Stimulated activated CD4-positive, alpha-beta T cell treated with anti-CD3 and anti-CD28 coated beads, Interleukin-4, amount 100 ng/mL, for 24 hours (primary cell): ENCODE measurements at places on chromosomes 4 and X.

- DNase-seq = no peak
Measured at GRCh38 chr4:84324303-84325245, 174.5 kb downstream of the NKX6-1 start.

- DNase-seq = no peak
Measured at GRCh38 chrX:54066841-54067240, 22.6 kb upstream of the PHF8 start.

DNA sequence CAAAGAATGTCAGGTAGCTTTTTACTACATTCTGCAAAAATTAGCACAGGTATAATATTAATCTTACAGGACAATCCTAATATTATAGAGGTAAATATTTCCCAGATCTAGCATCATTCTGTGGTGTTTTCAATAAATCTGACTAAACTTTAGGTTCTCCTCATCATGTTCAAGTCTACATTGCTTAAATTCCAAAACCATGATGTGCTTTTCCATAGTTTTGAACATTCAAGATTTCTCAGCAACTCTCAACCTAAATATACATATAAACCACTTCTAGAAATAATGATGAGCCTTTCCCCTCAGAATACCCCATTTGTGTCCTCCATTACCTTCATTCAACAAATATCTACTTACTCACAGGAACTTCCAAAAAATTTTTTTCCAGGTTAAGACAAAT lies 23.1 kb downstream of the EIF4E start:
- DNase-seq = no peak

DNA sequence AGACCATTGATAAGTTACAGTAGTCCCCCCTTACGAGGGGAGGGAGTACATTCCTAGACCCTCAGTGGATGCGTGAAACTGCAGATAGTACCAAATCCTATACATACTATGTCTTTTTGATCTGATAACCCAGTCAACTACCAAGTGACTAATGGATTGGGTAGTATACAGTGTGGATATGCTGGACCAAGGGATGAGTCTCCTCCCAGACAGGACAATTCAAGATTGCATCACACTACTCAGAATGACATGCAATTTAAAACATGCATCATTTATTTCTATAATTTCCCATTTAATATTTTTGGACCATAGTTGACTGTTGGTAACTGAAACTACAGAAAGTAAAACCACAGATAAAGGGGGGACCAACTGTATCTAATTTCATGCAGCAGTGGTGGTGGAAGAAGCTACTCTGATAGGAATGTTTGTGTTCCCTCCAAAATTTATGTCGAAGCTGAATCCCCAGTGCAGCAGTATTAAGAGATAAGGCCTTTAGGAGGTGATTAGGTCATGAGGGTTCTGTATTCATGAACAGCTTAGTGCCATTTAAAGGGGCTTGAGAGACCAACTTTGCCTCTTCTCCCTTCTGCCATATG lies 11.9 kb downstream of the HADH start:
- no peak for DNase-seq

GRCh38 chrX:19183761-19184477 lies 61.7 kb upstream of the ADGRG2 start:
- DNase-seq = no peak

GRCh38 chrX:16892504-16893362 lies 22.6 kb upstream of the RBBP7 start:
- peak; percentile 65 for DNase-seq

DNA sequence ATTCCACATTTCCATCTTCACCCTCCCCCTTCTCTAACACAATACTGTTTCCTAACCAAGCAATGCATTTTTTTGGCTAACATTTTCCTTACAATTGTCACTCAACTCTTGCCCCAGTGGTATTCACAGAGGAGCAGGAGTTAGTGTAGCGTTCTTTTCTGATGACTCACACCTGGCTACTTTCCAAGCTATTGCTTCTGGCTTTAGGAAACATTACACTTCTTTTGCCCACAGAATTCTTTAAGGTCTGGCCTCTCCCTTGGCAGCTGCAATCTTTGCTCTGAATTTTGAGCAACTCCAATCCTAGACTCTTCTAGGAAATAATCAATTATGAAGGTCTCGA lies 27.5 kb upstream of the PDGFC start:
- DNase-seq = no peak

GRCh38 chr4:154416190-154416547 lies 75.4 kb downstream of the DCHS2 start:
- DNase-seq = no peak

GRCh38 chr4:145722561-145722960 lies 42.6 kb downstream of the C4orf51 start:
- DNase-seq = no peak

GRCh38 chr4:173008436-173008835 lies 160.2 kb upstream of the GALNT7 start:
- DNase-seq = no peak

DNA sequence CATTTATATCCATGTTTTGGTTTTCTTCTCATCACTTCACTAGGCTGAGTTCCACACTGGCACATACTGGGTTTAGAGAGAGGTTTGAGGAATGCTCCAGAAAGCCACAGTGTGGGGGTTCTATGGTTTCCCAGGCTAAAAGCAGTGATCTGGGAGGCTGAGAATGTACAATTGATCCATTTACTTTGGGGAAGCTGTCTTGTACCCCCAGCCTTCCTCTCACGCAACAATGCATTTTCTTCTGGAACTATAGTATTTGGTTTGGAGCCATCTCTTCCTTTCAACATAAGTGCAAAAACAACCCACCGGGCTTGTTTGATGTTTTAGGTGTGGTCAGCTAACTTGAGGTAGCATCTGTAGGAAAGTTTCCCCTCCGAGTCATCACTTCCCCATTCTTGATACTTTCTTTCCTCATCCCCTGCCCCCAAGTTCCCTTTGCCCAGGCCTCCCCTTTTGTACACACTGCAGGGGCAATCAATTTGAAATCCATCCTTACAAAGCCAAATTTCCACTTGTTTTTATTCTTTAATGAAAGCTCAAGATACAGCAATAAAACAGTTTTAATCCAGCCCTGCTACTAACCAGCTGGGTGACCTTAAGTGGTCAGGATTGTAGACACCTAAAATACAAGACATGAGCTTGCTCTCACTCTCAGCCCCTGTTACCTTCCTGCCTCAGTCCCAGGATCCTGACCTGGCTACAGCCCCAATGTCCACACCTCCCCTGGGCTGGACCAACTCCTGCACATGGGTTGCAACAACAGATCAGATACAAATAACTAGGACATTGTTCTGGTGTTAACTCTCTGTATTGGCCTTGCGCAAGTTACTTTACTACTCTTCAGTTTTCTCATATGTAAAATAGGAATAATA lies 109.2 kb downstream of the FHDC1 start:
- no peak for DNase-seq

- DNase-seq = no peak
Measured at GRCh38 chr4:75800972-75801371, 76.6 kb downstream of the USO1 start.

DNA sequence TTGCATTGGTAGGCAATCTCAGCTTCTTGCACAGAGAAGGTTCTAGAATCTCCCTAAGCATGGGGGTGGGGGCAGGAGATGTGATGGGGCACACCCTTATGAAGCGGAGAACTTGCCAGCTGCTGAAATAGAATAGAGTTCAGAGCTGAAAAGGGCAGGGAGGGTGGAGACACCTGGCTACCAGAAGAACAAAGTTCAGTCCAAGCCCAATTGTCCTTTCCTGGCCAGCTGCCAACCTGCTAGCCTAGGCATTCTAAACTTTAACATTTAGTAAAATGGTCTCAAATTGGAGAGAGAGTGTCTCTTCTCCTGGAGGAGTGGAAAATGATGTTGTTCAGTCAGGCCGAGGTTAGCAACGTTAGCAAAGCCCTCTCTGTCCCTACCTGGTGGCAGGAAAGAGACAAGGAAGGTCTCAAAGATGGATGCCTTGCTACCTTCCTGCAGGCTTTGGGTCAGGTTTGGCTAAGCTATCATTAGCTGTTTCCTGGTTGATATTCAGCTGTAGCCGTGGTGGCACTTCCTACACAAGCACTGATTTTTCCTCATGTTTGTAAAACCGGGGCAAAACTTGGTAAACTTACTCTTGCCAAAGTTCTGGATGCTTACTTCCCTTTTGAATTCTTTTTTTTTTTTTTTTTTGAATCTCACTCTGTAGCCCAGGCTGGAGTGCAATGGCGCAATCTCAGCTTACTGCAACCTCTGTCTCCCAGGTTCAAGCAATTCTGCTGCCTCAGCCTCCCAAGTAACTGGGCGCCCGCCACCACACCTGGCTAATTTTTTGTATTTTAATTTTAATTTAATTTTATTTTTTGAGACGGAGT lies 34.7 kb upstream of the NYX start:
- no peak for DNase-seq

- DNase-seq = no peak
Measured at GRCh38 chrX:79065696-79066095, 78.8 kb upstream of the GPR174 start.

DNA sequence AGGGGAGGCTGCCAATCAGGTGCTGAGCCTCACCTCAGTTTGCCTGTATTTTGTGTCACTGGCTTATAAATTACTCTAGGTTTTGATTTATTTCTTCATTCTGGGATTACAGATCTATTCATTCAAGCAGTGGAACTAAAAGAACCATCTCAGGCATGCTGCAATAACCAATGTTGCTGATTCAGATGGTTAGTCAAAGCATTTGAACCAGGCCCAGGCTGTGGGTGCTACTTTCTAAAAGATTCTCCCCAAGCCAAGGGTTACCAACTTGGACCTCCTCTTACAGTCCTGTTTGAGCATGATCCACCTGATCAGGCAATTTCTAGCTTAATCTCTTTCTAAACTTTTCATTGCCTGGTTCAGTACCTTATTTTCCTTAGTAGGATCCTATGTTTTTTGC lies 67.2 kb downstream of the TMEM131L start:
- no peak for DNase-seq

DNA sequence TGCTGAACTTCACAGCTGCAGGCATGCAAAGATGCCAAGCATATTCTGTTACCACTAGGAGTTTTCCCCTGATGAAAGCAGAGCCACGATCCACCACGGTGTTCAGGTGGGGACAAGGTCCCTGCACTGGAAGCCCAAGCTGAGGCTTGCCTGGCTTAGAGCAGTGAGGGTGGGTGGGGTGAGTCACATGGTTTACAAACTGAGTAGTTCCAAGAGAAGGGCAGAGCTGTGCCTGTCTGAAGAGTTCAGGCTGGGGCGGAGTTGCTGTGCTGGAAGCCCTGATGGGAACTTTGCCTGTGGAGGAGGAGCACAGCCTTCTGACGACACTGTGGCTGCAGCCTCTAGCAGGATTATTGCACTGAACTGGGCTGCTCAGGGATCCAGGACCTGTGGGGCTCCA lies 45.5 kb downstream of the FAM9B start:
- DNase-seq = peak; percentile 47

GRCh38 chr4:45475548-45475947 lies 648.3 kb downstream of the GABRG1 start:
- no peak for DNase-seq

DNA sequence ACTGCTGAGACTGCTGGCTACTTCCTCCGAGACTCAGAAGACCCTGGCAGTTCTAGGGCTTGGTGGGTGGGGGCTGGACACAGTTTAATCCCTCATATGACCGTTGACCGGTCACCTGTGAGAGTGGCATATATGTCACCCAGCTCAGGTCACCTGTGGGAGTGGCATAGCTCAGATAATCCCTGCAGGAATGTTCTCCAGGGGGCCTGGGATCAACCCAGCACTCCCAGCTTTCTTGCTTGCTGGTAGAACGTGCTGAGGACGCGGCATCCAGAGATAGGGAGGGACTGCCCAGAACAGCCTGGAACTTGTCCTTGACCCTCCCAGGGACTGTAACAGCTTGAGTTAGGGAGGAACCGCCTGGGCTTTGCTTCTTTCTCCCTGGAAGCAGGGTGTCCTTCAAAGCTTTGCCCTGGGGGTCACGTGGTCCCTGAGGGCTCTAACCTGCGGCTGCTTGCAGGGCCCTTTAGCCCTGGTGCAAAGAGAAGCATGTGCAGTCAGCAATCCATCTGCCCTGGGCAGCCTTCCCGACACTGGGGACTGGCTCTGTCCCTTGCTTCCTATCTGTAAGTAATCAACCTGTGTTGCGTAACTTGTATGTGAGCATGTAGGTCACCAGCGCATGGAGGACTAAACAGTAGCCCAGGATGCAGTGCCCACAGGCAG lies 55.3 kb downstream of the ZFYVE28 start:
- no peak for DNase-seq

GRCh38 chr4:76283900-76284299 lies 22.6 kb upstream of the STBD1 start:
- no peak for DNase-seq

GRCh38 chrX:55767100-55767499 lies 49.6 kb downstream of the RRAGB start:
- DNase-seq = no peak

DNA sequence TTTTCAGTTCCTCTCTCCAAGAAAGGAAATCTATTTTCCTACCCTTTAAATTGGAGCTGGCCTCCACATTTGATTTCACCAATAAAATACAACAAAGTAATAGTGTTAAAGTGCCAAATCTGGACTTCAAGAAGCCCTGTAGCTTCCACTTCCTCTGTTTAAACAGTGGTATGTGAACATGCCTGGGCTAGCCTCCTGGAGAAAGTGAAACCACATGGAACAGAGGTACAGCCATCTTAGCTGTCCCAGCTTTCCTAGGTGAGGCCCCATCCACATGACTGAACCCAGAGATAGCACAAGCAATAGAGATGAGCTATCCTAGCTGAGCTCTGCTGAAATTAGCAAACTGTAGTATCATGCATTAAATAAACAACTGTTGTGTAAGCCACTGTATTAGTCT lies 131.8 kb upstream of the VCX start:
- DNase-seq = no peak

DNA sequence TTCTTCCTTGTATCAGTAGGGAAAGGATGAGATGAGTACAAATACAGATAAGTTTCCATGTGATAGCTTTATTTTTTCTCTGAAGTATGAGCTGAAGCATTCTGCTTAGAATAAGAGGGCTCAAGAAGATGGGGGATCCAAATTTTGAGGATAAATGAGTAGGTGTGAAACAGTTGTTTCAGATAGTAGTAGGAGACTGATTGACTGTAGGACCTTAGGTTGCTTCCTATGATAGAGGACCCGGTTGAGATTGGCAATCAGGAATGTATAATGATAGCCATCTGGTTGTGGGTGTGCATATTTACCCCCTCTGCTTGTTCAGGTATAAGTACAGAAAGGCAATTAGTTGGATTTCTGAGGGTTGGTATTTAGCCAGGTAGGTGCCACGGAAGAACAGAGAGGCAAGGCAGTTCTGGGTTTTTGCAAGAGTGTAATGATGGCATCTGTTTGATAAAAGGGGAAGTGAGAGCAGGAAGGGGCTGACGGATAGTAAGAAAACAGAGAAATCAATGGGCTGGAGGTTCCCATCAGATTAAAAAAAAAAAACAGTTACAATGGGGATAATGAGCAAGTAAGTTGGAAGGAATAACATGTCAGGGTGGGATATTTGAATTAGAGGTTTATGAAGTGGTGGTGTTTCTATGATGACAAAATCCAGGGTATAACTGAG lies 13.7 kb downstream of the OCRL start:
- no peak for DNase-seq
